Skin of body (tissue), 3 donors: ENCODE measurements at places on chromosomes 12 and 14.

DNA sequence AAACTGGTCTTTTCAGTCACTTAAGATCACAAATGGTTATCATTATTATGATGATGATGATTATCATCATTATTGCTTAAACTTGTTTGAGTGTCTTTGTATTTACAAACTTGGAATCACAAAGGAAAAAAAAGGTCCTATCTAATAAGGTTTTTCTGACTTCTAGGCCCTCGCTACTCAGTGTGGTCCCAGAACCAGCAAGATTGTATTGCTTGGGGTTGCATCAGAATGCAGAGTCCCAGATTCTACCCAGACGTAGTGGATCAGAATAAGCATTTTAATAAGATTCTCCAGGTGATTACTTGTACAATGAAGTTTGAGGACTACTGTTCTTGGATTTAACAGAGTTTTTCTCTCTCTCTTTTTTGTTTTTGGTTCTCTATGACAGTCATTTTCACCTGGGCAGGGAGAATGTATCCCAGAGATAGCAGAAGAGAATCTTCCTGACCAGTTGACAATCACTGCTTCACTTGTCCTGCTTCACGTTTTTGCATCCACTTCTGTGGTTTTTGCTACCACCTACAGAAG, 29.3 kb upstream of the PPP1R12A start:
- DNase-seq: no peak

GRCh38 chr14:50260511-50260910, 29.1 kb upstream of the SOS2 start:
- no peak for DNase-seq

DNA sequence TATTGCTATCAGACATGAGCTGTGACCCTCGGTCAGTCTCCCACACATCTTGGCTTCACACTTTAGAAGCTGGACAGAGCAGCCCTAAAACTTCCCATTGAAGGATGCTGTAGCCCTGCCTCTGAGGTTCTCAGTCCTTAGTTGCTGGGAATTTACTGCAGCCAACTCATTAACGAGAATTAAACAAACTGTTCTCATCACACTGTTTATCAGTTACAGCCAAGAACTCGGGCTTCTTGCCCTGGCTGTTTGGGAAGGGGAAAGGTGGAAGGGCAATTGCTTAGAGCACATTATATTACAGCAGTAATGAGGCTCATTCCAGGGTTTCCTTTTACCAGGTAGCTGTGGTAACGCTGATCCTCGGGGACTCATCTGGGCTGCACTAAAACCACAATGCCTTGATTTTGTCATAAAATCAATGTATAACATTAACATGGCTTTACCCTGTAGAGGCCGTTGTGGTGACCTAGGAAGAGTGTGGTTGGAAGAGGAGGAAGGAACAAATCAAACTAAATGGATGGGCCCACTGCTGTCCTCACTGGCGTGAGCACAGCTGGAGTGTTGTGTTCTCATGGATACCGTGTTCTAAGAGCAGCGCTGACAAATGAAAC, 87.1 kb downstream of the GPR135 start:
- DNase-seq: no peak

DNA sequence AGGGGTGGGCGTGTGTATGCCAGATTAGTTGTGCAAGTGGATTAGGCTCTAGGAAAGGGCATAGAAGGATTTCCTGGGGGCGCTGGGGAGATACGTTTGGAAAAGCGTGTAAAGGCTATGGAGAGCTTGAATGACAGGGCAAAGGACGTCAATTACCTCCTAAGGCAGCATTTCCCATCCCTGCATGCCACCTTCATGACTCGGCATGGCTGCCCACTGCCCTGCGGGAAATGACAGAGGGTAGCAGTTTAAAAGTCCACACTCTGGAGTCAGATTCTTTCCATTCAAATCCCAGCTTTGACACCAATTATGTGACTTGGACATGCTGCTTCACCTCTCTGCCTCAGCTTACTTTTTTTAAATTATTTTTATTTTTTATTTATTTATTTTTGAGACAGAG, 14.8 kb upstream of the TMEM229B start:
- no peak for DNase-seq

DNA sequence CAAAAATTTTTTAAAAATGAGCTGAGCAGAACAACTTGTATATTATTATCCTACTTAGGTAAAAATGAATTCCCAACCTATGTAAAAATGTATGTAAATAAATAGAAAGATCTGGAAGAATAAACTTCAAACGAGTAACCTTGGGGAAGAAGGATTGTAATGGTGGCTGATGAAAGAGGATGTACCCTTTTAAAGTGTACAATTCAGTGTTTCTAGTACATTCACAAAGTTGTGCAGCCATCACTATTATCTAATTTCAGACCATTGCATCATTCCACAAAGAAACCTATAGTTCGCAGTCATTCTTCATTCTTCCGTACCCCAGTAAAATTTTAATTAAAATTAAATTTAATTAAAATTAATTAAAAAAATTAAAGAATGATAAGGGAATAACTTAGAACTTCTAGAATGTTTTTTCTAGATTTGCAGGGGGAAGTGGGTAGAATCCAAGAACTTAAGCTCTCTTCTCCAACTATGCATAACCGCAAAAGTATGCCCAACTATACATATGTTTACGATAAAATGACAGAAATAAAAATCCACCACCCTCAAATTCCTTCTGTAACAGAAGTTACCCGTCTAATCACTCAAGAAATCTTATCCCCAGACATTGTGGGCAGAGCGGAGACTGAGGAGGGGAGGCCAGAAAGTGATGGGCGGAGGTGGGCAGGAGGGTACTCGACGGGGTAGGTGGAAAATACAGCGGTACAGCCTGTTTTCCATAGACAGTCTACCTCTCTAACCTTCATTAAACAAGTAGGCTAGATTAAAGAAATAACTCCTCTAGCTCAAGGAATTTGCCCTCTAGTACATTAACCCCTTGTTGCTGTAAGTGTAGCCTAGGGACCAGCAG, 921 bp downstream of the DEPDC4 start:
- peak; percentile 10 for DNase-seq

- no peak for DNase-seq
Observed at GRCh38 chr14:24197056-24197450, 1.8 kb upstream of the TM9SF1 start.

DNA sequence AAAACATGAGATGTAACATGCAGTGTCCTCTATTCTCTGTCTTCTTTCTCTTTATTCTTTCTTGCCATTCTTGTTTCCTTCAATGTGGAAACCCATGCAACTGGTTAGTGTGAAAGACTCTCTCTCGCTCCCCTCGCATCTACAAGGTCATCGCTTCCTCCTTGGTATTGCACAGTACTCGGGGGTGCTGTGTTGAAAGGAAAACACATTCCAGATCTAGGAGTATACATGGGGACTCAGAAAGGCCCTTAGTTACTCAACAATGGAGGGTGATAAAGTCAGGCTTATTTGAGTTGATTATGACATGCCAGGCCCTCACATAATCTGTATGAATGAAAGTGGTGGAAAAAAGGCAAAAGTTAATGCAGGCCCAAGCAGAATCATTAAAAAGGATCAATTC, 75.5 kb upstream of the OVCH1 start:
- no peak for DNase-seq

- no peak for DNase-seq
Observed at GRCh38 chr14:89029961-89030694, 205.7 kb downstream of the TTC8 start.

GRCh38 chr12:124565656-124566160, 1.7 kb downstream of the NCOR2 start:
- no peak for DNase-seq

GRCh38 chr12:24599736-24600135, 349.2 kb downstream of the BCAT1 start:
- DNase-seq: no peak

DNA sequence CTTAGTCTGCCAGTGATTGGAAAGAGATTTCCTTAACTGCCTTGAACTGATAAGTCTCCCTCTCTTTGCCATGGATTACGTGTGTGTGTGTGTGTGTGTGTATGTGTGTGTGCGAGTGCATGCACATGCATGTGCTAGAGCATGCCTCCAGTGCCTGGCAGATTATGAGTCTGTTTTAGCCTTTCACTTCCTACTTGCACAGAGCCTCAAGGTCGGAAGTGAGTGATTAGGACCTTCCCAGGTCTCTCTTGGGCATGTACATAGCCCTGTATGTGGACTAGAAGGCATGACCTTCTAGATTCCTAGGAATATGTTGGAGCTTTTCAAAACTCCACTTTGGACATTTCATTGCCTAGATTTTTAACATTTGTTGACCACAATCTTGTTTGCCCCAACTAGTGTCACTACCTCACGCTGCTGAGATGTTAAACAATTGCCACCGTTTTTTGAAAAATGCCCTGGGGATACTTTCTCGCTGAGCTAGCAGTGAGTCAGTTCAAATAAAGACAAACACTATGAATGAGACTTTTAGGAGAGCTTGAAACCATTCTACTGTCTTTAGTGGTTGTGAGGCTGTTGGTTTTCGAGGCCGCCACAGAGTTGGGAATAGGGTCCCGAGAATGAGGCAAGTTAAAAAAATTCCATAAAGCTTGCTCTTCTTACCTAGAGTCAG, 28.2 kb downstream of the KIAA0586 start:
- DNase-seq: no peak

GRCh38 chr12:131613186-131613585, 97.7 kb upstream of the SFSWAP start:
- no peak for DNase-seq

DNA sequence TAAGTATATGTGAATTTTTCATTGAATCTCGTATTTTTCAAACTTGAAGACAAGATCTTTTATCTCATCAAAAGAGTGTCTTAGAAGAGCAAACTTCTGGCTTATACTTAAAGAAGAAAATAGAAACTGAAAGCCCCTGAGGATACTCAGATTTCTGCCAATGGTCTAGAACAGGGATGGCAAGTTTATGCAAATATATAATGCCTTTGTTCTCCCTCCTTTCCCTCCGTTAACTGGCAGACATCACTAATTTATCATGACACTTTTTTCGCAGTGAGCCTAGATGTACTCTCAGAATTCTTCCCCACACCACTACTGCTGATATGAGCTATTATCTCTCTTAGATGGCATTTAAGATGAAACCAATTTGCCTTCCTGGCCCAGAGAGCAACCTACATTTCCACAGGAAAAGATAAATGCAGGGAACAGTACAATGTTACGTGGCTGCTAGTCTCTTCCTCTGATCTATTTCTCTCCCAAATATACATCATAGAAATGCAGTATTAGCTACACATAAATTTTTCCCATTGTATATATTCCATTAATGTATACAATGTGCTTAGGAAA, 40.0 kb upstream of the DAAM1 start:
- no peak for DNase-seq

DNA sequence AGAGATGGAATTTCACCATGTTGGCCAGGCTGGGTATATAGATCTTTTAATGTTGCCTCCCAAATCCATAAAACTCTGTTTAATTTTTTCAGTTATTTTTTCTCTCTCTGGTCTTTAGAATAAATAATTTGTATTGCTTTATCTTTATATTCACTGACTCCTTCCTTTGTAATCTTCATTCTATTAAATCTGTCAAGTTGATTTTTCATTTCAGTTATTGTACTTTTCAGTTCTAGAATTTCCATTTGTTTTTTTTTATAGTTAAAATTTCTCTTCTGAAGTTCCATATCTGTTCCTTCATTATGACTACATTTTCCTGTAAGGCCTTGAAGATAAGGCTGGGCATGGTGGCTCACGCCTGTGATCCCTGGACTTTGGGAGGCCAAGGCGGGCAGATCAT, 13.6 kb upstream of the SPPL3 start:
- DNase-seq: no peak

DNA sequence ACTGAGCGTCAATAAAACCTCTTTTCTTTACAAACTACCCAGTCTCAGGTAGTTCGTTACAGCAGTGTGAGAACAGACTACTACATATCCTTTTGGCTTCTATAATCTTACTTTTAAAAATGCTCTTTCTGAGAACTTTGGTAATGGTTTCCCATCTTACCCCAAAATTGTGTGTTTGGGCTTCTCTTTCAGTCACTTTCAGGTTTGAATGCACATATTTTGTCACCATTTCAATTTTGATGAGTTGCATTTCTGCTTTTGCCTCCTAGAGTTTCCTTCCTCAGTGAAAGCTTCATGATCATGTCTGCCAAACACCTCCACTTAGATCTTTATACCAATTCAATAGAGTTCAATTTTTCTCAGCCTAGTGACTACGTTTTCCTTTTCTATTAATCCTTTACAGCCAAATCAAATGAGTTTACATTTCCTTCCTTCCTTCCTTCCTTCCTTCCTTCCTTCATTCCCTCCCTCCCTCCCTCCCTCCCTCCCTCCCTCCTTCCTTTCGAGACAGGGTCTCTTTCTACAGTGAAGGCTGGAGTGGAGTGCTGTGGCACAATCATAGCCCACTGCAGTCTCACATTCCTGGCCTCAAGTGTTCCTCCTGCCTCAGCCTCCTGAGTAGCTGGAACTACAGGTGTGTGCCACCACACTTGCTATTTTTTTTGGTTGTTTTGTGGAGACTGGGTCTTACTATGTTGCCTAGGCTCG, 124.9 kb downstream of the BCAT1 start:
- no peak for DNase-seq

DNA sequence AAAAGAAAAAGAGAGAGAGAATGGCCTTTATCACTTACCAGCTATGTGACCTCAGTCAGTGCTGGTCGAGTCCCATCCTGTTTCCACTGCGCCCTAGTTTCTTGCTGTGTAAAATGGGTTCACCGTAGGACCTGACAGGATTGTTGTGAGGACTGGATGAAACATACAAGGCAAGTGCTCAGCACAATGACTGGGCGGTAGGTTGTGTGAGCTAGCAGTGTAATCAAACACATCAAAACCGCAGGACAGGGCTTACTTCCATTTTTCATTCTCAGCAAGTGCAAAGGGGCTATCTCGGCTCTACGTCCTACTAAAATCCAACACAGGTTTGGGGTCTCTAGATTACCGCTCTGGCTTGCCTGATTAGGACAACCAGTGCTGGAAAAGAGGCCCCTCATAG, 36.4 kb upstream of the ATXN2 start:
- DNase-seq: no peak

DNA sequence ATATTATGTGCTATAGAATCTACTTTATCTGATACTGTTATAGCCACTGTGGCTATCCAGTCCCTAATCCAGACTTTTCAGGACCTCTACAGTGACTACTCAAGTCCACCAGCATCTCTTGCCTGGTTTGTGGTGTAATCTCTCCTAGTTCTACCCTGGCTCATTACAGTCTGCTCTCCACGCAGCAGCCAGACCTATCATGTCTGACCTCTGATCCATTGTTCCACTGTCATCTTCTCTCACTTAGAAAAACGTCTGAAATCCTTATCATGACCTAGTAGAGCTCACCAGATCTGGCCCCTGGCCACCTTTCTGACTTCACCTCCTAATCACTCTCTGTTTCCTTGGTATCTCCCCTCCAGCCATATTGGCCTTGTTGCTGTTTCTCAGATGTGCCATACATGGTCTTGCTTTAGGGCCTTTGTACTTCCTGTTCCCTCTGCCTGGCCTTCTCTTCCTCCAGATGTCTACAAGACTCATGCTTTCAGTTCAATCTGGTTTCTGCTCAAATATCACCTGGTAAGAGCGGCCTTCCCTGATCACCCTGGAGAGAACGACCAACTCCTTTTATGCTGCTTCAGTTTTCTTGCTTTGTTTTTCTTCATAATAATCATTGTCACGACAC, 475.5 kb downstream of the AACS start:
- no peak for DNase-seq

- DNase-seq: no peak
Observed at GRCh38 chr12:108459149-108459548, 55.9 kb upstream of the FICD start.

GRCh38 chr14:81303258-81303935, 82.6 kb upstream of the GTF2A1 start:
- DNase-seq: no peak
